ENCODE measurements at places on chromosomes 5 and 9. TPM values are rescaled to one million over a fixed set of nuclear protein-coding genes. Genes with fewer than 3 reads are reported as not detected.

Gene PDE8B
- 5.2 TPM for total RNA-seq

Gene KCNMB1
- 0.87 TPM for total RNA-seq

Gene PHAX
- total RNA-seq: 24.9 TPM

DNA sequence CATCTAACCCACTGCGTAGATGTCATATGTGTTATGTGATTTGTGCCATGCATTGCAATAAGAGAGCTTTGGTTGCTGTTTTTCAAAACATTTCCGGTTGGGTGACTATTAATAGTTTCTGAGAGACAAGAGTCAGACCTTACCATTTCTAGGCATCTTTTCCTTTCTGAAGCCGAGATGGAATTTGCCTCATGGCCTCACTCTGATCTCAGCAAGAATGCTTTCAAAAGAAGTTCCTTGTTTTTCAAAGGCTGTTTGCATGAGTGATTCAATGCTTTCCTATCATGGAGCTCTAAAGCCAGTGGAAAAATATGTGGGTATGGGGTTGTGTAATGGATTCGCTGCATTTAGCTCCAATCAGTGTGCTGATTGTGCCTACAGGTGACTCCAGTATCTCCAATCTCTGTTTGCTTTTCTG, 203.1 kb upstream of the PPP1R2B start:
- DNase-seq: no peak

DNA sequence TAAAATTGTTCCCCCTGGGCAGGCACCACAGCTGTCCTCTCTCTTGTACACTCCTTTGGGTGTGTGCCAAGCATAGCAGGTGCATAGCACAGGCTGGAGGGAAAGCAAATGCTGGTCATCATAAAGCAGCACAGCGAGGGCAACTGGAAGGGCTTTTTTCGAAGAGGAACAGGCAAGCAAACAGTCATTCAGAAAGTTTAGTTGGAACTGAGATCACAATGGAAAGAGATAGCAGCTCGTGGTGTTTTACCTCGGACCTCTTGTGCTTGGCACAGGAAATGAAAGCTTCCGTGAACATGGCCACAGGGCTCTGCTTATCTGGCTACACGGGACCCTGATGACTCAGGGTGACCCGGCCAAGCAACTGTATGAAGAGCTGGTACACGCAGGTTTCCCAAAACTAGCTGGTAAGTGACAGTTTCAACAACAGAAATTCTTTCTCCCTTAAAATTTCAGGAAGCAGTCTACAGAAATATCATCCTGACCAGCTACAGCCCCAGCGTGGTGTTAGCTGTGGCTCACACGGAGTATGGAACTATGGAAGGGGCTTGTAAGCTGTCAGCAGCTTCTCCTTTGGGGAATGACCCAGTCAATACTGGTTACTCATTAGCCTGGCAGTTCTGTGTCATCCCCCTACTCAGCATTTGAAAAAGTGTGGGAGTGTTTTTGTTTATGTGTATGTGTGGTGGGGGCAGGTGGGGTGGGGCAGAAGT, 48.1 kb downstream of the POC5 start:
- peak; percentile 28 for DNase-seq

- no peak for DNase-seq
Observed at GRCh38 chr5:6178846-6179532, 199.4 kb downstream of the MED10 start.
